ENCODE measurements at places on chromosomes 1 and 21.

GRCh38 chr1:24898909-24899439 is 31.1 kb downstream of the RUNX3 start:
- DNase-seq: no peak

- no peak for DNase-seq
Measured at GRCh38 chr1:183693521-183693920, 40.4 kb upstream of the APOBEC4 start.

DNA sequence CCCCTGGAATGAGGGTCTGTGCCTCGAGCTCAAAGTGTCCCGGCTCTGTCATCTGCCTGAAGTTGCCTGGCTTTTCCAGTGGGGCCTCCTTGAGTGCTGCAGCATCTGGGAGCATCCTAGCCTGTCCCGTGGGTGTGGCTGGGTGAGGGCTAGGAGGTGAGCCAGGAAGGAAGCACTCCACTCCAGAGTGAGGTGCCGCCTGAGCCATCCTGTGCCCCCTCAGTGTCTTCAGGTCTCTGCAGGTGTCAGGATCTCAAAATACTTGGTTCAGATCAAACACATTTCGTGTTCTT is 11.5 kb downstream of the IBA57 start:
- DNase-seq: no peak

DNA sequence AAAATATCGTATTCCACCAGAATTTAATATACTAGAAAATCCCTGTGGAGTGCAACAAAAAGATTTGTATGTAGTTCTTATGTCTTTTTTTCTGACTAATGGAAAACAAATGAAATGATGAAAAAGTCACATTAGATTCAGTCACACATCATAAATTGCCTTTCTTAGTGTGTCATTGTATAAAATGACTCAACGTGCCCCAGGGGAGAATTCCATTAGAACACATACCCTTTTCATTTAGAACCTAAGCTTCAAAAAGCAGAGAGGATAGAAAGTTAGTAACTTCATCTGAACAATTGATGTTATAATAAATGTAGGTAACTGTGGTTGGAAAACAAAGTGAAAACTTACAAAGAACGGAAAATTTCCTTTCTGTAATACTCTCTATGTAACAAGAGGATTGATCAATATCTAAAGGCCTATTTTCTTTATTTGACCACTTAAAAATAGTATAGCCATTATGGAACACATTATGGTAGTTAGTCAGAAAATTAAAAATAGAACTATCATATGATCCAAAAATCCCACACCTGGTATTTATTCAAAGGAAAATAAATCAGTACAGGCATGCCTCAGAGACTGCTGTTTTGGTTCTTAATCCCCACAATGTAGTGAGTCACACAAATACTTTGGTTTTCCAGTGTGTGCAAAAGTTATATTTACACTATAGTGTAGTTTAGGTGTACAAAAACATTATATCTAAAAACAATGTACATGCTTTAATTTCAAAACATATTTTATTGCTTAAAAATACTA is 1016.1 kb downstream of the KCNT2 start:
- DNase-seq: no peak

DNA sequence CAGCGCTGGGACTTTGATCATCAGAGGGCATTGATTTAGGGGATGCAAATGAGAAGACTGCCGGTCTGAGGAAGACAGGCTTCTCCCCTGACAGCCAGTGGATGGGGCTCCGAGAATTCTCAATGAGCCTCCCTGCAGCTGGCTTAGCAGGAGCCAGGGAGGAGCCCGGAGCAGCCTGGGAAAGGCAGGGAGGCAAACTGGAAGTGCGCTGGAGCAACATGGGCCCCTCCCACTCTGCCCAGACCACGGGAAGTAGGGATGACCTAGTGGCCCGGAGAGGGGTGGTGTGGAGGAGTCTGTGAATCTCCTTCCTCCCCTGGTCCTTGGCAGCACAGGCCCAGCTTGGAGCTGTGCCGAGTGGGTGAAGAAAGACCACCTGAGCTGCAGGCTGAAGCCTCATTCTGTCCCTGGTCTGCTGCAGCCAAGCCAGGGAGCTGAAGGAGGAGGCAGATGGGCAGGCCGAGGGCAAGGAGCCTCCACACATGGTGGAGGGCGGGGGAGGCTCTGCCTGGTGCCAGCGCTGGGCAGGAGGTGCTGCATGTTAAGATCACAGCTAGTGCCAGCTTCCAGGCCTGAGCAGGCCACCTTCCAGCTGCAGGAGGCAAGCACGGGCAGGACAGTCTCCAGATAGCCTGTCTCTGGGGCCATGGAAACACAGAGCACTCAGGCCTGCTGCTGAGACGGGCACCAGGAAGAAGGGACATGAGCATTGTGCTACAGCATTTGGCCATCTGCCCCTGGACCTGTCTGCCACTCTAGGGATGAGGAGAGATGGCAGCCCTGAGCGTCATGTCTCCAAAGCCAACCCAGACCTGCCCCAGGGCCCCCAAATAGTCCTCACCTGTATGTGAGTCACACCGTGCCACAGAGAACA is 12.2 kb upstream of the CLSTN1 start:
- peak; percentile 47 for DNase-seq

GRCh38 chr1:235739631-235740030 is 90.0 kb upstream of the GNG4 start:
- no peak for DNase-seq

- DNase-seq: no peak
Measured at GRCh38 chr1:31976401-31976800, 37.3 kb upstream of the KHDRBS1 start.

GRCh38 chr1:87902830-87903229 is 574.1 kb downstream of the LMO4 start:
- DNase-seq: no peak

- no peak for DNase-seq
Measured at GRCh38 chr1:101302831-101303511, 66.2 kb downstream of the S1PR1 start.

DNA sequence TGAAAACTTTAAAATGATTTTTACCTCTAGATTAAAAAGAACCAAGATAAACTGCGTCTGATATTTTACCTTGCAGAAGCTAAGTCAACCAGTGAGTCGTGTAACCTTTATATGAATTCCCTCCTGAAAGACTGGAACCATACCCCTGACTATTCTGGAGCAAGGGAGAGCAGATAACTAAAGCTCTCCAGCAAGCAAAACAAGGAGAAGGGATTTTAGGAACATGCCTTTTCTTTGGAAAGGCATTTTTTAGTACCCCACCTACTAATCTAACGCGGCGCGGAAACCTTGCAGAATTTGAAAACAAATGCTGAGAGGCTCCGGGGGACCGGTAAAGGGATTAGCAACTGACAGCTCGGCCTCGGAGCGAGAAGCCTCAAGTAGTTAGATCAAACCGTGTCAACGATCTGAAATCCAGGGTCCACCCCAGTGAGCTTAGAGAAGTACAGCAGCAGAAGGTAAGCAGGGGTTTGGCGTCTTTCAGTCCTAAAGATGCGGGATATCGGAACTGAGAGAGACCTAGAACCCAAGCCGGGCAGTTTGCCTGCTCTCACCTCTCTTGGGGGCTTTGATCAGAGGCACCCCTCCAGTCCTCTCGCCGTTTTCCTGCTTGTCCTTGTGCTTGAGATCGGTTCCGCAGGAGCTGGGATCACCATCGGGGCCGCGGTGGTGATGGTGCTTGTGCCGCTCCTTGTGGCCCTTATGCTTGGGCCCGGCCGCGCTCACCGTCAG is 954 bp downstream of the RSBN1 start:
- DNase-seq: no peak

- DNase-seq: no peak
Measured at GRCh38 chr1:225870911-225871310, 11.3 kb downstream of the TMEM63A start.

Data from upper lobe of right lung (tissue), 1 donor.